Stimulated activated naive CD4-positive, alpha-beta T cell treated with Interleukin-2 at 50 U/mL for 16 hours (primary cell): ENCODE measurements at places on chromosomes 5 and 9.

GRCh38 chr9:131884222-131884621 lies 144.3 kb upstream of the RAPGEF1 start:
- DNase-seq = no peak

GRCh38 chr9:116055536-116055935 lies 98.1 kb upstream of the PAPPA start:
- no peak for DNase-seq

GRCh38 chr9:80811003-80811402 lies 878.3 kb downstream of the TLE1 start:
- DNase-seq = no peak

- DNase-seq = no peak
These were observed 27.1 kb upstream of the IFNA14 start for GRCh38 chr9:21266733-21267484.

DNA sequence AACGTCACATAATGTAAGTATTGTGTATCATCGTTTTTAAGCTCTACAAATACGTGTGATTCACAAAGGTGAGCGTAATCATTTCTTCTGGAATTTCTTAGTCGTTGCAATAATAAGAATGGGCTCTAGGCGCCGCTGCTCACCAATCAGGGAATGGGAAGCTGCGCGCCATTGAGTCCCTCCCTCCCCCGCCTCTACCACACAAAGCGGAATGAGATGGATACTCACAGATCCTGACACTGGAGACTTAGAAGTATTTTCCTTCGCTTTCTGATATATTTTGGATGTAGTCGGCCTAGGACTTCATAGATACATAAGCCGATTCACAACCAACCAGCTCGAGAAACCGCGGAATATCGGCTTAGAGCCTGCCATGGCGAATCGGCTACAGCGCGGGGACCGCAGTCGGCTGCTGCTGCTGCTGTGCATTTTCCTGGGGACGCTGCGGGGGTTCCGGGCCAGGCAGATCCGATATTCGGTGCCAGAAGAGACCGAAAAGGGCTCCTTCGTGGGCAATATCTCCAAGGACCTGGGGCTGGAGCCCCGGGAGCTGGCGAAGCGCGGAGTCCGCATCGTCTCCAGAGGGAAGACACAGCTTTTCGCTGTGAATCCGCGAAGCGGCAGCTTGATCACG lies at the start of gene PCDHGA11:
TSS of gene PCDHGA11 (plus strand) at position 197 of the 634 bp plus-strand sequence. CDS start at position 374, 177 bp downstream.
- DNase-seq = peak; percentile 15
